Right lobe of liver (tissue), 6 donors: ENCODE measurements at places on chromosomes 6 and 20. TPM values are rescaled to one million over a fixed set of nuclear protein-coding genes. Genes with fewer than 3 reads are reported as not detected.

GHRH gene
- total RNA-seq: not detected

- H3K36me3 ChIP-seq: no peaks in the 10 kb centered on the region
- DNase-seq: no peak
- H3K27me3 ChIP-seq: no peaks in the 10 kb centered on the region
- no peaks in the 10 kb centered on the region for H3K4me1 ChIP-seq
- no peak overlapping the region for H3K4me3 ChIP-seq
Observed at GRCh38 chr20:6635034-6635736, 132.3 kb upstream of the BMP2 start.

- DNase-seq: no peak
- H3K27ac ChIP-seq: no peak overlapping the region
- no peaks in the 10 kb centered on the region for H3K27me3 ChIP-seq
- H3K36me3 ChIP-seq: no peaks in the 10 kb centered on the region
Observed at GRCh38 chr6:119148098-119148824, 69.8 kb upstream of the FAM184A start.

SMIM8 gene
- 3.2 TPM for total RNA-seq

GRCh38 chr6:14945461-14946185 lies 300.2 kb upstream of the JARID2 start:
- H3K4me3 ChIP-seq: no peak overlapping the region
- H3K36me3 ChIP-seq: no peaks in the 10 kb centered on the region
- no peak overlapping the region for H3K27ac ChIP-seq
- DNase-seq: no peak
- no peaks in the 10 kb centered on the region for H3K4me1 ChIP-seq

GRCh38 chr6:20708367-20709124 lies 174.3 kb downstream of the CDKAL1 start:
- H3K27ac ChIP-seq: no peak overlapping the region
- H3K4me1 ChIP-seq: no peaks in the 10 kb centered on the region
- H3K4me3 ChIP-seq: no peak overlapping the region

FAM83D gene
- 0.91 TPM for total RNA-seq

GRCh38 chr6:6775074-6775473 lies 186.6 kb downstream of the LY86 start:
- H3K4me1 ChIP-seq: no peaks in the 10 kb centered on the region
- no peaks in the 10 kb centered on the region for H3K36me3 ChIP-seq
- no peak overlapping the region for H3K4me3 ChIP-seq
- no peak overlapping the region for H3K27ac ChIP-seq
- H3K27me3 ChIP-seq: no peaks in the 10 kb centered on the region
- no peak for DNase-seq
